H4 (cell line): ENCODE measurements at places on chromosomes 4 and X.
A peak's percentile ranks its signal among the peaks of the same experiment; 100 is the strongest.

DNA sequence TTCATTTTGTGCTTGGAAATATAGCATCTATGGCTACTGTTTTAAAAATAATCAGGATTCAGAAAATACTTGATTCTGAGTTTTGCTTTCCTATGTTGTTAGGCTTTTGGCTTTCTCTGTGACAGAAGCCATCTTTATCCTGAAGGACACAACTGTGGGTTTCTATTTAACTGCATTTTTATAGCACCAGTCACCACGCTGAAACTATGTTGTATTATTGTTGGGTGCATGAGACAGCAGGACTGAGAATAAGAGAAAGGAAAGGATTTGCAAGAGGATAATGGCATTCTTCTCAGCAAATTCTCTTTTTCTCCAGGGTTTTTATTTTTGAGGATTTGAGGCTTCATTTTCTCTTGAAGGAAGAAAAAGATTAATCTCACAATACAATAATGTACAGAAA, 10.1 kb upstream of the NEUROG2 start:
- no peak for DNase-seq

DNA sequence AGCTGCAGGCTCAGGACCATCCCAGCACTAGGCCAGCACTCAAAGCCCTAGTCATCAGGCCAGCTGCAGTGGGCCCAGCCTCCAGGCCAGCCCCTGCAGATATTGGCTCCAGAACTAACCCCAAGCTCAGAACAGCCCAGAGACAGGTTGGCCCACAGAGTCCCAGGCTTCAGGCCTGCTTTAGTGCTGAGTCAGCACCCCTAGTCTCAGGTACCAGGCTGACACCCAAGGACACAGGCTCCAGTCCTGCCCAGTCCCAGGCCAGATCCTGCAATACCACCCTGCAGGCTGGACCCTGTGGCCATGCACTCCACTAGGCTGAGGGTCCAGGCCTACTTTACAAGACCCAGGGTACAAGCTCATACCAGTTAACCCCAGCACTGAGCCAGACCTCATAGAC, 234.4 kb upstream of the GPRIN3 start:
- DNase-seq = no peak

GRCh38 chrX:74065831-74066390, 238.1 kb upstream of the ZCCHC13 start:
- no peak for DNase-seq

GRCh38 chrX:55522596-55523276, 33.1 kb upstream of the USP51 start:
- peak; percentile 5 for DNase-seq

DNA sequence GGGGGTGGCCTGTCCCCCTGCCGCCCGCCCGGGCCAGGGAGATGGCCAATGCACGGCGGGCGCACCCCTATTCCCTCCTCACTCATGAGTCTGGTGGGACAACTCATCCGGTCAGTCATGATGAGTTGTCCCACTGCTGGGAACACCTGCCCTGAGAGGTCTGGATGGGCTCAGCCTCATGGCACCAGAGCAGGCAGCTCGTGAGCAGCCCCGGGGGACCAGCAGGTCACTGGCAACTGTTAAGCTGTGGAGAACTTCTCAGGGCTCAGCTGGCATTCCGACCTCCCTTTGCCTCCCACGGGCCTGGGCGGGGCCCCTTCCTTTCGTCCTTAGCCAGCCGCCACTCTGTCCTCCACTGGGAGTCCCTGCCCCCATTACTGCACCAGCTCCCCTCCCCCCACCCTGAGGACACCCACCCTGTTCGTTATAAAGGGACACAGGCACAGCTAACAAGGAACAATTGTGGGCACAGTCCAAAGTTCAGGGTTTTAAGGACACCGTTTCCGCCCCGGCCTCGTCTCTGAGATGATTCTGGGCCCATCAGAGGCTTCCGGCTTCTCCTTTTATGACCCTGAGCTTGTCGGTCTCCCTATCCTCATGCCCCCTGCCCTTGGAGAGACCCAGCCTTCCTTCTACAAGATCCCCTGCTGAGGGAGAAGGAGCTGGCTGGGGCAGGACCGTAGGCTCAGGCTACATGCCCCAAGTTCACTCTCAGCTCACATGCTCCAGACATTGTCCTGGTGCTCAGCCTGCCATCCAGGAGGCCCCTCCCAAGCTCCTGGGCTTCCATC, 14.6 kb upstream of the KIAA0232 start:
- DNase-seq = no peak

GRCh38 chrX:148500423-148501385, at the start of gene AFF2:
TSS of gene AFF2 (plus strand) at chrX:148500617. CDS start at chrX:148501098, 481 bp downstream.
- no peak for DNase-seq

DNA sequence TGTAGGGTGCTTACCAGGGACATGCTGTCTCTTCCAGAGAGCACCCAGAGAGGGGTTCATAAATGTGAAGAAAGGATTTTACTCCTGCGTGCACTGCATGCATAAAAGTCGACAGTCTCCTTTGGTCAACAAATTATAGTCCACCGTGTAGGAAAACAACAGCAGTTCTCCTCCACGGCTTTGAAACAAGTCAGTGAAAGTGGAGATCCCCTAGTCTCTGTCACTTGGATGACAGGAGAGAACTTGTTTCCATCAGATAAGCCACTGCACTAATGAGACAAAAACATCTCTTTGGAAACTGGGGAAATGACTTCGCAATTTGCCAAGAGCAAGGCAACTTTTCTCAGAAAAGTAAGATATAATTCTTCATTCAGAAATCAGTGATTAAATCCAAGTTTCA, 9.7 kb downstream of the UNC5C start:
- no peak for DNase-seq

DNA sequence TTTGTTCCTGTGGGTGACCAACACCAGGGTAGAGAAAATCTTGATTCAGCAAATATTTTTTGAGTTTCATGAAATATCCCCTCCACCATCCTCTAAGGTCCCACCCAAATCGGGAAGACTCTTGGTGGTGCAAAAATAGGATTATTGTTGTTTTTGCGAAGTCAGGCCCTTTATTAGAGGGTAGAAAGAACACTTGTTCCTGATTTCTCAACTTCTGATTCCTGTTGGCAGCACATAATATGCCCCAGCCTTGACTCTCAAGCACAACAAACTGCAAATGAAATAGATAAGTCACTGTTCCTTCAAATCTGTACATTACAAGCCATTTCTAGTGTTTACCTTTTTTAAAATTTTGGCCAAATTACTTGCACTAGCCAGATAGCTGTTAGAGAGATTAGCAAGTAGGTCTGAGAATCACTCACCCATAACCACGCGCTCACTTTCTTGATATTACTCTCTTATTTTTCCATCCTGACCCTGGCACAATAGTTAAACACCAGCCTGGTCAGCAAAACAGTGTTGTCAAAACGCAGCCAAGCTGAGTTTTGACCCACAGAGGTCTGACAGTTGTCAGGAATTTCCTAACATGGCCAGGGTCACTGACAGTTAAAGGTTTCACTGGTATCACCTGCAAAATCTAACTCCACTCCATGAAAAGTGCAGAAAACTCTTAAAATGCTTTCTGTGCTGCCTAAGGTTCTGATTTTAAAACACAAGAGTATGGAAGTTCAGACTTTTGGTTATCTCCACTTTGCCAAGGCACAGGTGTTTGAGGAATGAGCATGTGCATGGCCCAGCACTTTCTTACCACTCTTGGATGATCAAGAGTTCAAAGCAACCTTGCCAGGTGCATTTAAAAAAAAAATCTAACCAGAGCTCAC, 69.8 kb downstream of the RBM47 start:
- no peak for DNase-seq
